ENCODE measurements at places on chromosomes 5 and 9. TPM values are rescaled to one million over a fixed set of nuclear protein-coding genes. Genes with fewer than 3 reads are reported as not detected.

Gene FRMD3
- 6.1 TPM for total RNA-seq

Gene TXNDC8
- not detected for total RNA-seq

Gene TAF11L10
- total RNA-seq, result not detected

Gene MCCC2
- 29.3 TPM for total RNA-seq

Gene C9orf43
- 0.23 TPM for total RNA-seq

Gene FAM81B
- not detected for total RNA-seq

GRCh38 chr9:98951967-98952366, 8.3 kb downstream of the COL15A1 start:
- DNase-seq, result no peak

DNA sequence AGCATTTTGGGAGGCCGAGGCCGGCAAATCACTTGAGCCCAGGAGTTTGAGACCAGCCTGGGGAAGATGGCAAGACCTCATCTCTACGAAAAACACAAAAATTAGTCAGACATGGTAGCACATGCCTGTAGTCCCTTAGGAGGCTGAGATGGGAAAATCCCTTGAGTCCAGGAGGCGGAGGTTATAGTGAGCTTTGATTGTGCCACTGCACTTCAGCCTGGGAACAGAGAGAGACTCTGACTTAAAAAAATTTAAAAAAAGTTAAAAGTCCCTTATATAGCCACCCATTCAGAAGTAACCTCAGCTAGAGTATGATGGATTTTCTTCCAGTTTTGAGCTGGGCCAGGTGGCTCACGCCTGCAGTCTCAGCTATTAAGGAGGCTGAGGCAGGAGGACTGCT, 72.4 kb downstream of the UGCG start:
- no peak for DNase-seq

DNA sequence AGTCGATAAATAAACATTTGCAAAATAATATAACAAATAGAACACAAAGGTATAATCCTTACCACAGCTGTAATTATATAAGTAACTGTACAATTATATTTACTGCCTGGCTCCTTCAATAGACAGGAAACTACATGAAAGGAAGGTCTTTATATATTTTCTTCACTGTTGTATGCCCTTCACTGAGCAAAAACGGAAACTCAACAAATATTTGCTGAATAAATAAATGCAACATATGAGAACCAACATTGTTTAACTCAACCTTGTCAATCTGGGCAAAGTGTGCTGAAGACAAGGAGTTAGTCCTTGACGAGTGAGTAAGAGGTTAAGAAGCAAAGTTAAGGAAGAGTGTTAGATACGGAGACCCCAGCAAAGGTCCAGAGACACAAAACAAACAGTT, 22.6 kb downstream of the PSMD5 start:
- DNase-seq, result no peak

- peak; percentile 10 for DNase-seq
These were observed 1.7 kb downstream of the GRHPR start for GRCh38 chr9:37424204-37424685.

- peak; percentile 71 for DNase-seq
These were observed 3.3 kb downstream of the RNF183 start for GRCh38 chr9:113299800-113300292.

- DNase-seq, result peak; percentile 28
These were observed 9.4 kb upstream of the DELE1 start for GRCh38 chr5:141914199-141914743.

- DNase-seq, result no peak
These were observed 131.8 kb downstream of the EFNA5 start for GRCh38 chr5:107538805-107539445.

GRCh38 chr5:94361832-94362796, 256.3 kb downstream of the KIAA0825 start:
- DNase-seq, result no peak

DNA sequence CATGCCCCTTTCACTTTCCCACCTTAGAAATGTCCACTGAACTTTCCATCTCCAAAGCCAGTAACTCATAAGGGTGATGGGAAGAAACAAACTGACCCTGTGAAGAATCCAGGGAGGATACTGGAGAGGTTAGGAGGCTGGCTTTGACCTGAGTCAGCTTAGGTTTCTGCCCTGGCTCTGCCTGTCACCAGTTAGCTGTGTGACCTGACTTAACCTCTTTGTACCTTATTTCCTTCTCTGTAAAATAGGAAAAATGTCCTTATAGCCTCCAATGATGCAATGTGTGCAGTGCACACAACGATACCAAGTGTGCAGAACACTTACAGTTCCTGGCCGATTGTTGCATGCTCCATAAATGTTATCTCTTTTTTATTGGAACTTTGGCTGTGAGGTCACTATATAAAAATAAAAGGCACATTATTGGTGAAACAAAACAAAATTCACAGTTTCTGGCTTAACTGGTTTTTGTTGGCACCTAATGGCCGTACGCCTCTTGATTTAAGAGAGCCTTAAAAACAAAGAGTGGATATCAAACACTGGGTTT, 37.8 kb downstream of the GABRP start:
- DNase-seq, result no peak

- DNase-seq, result no peak
These were observed 565.3 kb upstream of the BRINP1 start for GRCh38 chr9:119934497-119934896.

Data from dermis blood vessel endothelial cell (primary cell).